ENCODE measurements at places on chromosomes 5 and 9.

DNA sequence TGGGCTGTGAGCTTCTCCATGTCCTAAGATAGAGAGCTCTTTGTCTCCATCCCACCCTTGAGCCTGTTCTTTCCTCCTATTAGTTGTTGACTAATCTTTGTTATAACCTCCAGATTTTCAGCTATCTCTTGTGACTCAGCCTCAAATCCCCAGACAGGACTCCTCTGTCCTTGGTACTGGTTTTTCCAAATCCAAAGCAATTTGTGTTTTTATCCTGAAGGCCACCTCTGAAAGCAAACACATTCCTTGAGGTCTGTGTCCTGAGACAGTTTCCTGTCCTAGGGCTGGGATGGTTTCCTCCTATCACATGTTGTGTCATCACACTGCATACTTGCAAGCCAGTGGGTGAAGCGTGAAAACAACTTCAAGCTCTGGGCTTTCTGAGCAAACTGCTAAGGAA lies 8.5 kb downstream of the TNC start:
- no peak for DNase-seq

DNA sequence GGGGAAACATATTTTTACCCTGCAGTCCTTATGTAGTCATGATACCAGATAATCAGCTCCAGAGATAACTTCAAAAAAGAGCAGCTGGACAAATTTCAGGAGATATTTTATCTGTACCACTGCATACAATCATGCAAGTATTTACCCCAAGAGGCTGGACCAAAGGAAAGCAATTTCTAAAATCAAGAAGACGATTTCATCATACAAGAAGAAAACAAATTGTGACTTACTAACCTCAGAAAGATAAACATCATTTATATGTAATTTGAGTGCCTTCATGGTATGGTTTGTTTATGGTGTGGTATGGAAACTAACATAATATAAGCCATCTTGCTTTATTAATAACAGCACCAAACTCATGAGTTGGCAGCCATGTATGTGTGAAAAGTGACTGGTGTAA lies 603.6 kb downstream of the PSAT1 start:
- DNase-seq = no peak

- DNase-seq = no peak
Observed at GRCh38 chr9:29793970-29794369, 2220.7 kb upstream of the C9orf72 start.

GRCh38 chr5:38672059-38672788 lies 115.8 kb upstream of the LIFR start:
- no peak for DNase-seq

- no peak for DNase-seq
Observed at GRCh38 chr9:126852086-126852688, 8.3 kb upstream of the ZBTB34 start.

DNA sequence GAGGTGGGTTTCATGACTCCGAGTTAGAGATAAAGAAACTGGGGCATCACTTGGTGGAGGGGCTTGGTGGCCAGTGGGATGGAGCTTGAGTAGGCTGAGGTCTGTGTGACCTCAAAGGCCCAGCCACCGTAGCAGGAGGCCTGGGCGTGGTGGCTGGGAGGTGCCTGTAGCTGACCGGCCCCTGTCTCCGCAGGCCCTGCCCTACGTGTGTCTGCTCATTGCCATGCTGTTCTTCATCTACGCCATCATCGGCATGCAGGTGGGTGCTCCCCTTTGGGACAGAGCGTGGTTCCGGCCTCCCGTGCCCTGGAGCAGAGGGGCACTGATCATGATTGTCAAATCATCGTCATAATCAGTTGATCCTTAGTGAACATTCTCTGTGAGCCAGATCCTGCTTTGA lies 196.2 kb downstream of the CACNA1B start:
- DNase-seq = no peak

DNA sequence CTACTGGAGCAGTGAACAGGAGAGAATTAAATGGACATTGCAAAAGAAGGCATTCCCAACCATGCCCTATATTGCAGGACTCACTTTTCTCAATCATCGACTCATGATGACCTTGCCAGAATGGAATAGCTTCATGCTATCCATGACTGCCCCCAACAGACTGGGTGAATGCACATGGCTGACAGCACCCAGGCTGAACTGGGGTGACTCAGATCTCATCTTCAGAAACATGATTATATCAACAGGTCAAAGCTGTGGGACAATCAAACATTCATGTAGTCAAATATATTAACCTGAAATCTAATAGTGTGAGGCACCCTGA lies 34.7 kb upstream of the MIER3 start:
- DNase-seq = no peak

GRCh38 chr5:177482359-177482795 lies 8.9 kb upstream of the DBN1 start:
- DNase-seq = no peak

DNA sequence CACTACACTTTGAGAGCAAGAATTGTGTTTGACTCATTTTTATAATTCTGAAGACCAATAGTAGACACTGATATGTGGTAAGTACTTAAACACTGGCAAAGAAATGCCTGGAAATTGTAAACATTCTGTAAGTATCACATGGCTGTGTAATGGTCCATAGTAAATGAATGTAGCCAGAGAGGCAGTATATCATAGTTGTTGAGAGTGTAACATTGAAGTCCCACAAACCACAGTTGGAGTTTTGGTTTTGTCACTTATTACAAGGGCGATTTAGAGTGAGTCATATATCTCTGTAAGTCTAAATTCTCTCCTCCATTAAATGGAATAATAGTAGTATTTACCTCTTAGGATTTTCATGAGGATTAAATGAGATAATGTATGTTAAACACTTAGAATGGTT lies 181.1 kb upstream of the MEF2C start:
- DNase-seq = no peak

DNA sequence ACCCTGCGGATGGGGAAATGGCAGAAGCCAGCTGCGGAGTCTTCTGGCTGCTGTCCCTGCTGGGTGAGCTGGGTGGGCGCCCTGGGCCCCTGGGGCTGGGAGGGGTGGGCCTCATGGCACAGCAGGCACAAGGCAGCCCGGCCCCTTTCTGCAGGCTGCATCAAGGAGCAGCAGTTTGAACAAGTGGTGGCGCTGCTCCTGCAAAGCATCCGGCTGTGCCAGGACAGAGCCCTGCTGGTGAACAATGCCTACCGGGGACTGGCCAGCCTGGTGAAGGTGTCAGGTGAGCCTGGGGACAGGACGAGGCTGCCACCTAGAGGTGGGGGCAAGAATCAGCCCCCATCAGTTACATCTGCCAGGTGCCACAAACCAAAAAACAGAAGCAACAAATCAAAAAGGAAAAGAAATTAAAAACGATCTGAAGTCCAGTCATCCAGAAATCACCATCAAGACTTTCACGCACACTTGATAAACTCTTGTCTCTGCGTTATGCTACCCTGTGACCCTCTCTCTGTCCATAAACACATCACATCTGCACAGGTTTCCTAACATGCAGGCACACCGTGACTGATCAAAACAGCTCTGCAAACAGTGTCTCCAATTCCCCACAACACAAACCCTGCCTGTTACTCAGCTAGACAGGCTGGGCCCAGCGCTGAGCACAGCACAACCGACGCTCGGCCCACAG lies 13.9 kb downstream of the REXO4 start:
- peak; percentile 76 for DNase-seq

- DNase-seq = no peak
Observed at GRCh38 chr9:131323629-131324028, 34.1 kb downstream of the PLPP7 start.

- DNase-seq = peak; percentile 72
Observed at GRCh38 chr5:140575309-140575708, 10.7 kb downstream of the SLC35A4 start.

DNA sequence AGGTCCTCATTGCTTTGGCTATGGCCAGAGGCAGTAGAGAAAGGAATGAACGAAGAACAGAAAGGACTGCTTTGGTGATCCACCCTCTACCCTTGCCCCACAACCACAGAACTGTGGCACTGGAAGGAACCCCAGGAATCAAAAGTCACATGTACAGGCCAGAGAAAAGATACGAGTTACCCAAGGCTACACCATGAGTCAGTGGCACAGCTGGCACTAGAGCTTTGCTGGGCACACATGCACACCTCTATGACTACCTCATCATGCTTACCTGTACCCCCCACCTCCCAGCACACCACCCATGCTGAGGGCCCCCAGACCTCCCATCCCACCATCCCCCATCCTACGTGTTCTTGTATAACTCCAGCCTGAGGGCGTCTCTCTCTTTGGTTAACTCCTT lies 13.1 kb downstream of the GOLGA2 start:
- no peak for DNase-seq

DNA sequence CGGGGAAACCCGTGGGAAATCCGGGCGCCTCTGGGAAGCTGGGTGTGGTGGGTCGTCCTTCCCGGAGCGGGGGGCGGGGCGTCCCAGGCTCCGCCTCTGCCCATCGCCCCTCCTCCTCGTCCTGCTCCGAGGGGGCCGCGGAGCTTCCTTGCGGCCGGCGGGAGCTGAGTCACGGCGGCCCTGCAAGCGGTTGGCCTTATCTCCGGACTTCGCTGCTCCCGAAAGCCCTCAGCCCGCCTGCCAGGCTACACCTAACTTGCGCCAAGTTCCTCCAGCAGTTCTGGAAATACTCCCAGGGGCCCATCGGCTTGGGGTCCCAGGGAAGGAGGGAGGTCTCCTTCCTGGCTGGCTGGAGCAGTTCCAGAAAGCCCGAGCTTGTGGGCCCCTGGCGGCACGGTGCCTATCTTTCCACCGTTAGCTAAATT lies 54.1 kb upstream of the CDKN2AIPNL start:
- peak; percentile 93 for DNase-seq

GRCh38 chr9:38680837-38681445 lies 39.0 kb downstream of the FAM240B start:
- DNase-seq = no peak

GRCh38 chr5:177453852-177454396 lies 7.3 kb downstream of the PRR7 start:
- no peak for DNase-seq

GRCh38 chr9:93287593-93287992 lies 103.7 kb downstream of the WNK2 start:
- DNase-seq = no peak

DNA sequence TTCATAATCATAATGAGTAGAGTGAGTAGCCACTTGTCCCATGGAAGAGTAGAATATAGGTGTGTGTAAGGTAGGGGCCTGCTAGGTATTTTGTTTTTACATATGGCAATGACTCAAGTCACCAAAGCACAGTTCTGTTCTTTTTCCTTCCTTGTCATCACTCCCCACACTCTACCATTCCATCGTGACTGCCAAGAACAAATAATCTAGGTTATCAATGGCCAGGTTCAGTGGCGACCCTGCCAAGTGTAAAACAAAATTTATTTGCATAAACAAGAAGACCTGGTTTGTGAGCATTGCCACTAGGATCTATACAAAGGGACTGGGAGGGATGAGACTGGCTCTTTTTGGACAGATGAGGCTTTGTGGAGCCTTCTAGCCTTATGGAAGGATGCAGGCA lies 55.2 kb upstream of the RANBP3L start:
- DNase-seq = no peak

Measured in mucosa of descending colon (tissue), 3 donors.